Amygdala (tissue), 56 donors: ENCODE measurements at places on chromosomes 12 and 14.

GRCh38 chr12:11981121-11981733 is 89.5 kb upstream of the BCL2L14 start:
- no peak for DNase-seq

- peak; percentile 49 for DNase-seq
Measured at GRCh38 chr12:21774358-21775132, at the start of gene KCNJ8. Gene KCNJ8, minus strand, starts transcription at chr12:21774706. Its CDS starts 1,090 bp downstream, at chr12:21773616.

DNA sequence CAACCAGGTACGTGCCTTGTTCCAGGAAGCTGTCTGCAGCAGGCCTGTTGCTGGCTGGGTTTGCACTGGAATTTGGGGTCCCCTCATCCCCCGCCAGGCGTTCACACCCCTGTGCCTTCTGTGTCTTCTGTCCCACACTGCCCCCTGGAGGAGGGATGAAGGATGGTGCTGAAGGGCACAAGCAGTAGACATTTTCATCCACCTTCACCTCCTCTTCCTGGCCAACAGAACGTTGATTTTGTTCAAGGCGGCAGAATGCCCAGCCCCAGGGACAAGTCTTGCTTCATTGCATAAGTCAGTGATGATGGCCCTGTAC is 122.1 kb downstream of the CALM1 start:
- DNase-seq: no peak

- no peak for DNase-seq
Measured at GRCh38 chr14:94819531-94819930, 49.6 kb upstream of the GSC start.

- DNase-seq: no peak
Measured at GRCh38 chr14:36952689-36953088, 219.7 kb downstream of the SLC25A21 start.

DNA sequence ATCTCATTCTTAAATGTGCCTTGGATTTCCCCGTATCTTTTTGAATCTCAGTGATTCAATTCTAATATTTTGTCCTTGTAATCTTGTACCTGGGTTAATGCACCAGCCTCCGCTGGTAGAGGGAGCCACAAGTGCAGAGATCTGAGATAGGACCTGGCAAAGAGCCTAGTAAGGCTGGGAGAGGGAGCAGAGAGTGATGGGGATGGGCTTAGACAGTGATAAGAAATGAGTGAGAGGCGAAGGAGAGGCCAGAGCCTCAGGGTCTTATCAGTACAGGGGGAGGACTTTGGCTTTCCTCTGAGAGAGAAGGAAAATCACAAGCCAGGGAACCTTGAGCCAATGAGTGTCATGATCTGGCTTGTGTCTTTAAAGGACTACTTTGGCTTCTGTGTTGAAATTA is 30.5 kb upstream of the LMNTD1 start:
- no peak for DNase-seq

GRCh38 chr12:58368001-58368400 is 426.6 kb downstream of the ATP23 start:
- no peak for DNase-seq

DNA sequence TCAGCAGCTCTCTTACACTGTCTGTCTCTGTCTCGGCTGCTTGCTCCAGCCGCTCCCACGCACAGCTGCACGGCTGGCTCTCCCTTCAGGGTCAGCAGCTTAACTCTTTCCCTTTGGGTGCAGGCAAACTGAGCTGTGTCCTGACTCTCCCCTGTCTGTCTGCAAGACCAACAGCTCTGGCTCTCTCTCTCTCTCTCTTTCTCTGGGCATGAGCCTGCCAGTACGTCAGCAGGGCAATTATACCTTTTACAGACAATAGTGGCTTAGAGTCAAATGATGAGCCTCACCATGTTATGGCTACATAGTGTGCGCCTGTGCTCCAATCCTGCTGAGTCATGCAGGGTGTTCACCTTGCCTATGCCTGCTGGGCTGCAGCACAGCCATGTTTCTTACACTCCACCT is 120.5 kb upstream of the DDHD1 start:
- no peak for DNase-seq

- no peak for DNase-seq
Measured at GRCh38 chr12:56257491-56258067, 605 bp downstream of the ANKRD52 start.

- DNase-seq: no peak
Measured at GRCh38 chr12:111204788-111205241, 164.1 kb downstream of the PHETA1 start.

GRCh38 chr14:25140411-25140810 is 90.5 kb upstream of the STXBP6 start:
- no peak for DNase-seq

GRCh38 chr12:20189767-20190166 is 178.6 kb upstream of the PDE3A start:
- no peak for DNase-seq

DNA sequence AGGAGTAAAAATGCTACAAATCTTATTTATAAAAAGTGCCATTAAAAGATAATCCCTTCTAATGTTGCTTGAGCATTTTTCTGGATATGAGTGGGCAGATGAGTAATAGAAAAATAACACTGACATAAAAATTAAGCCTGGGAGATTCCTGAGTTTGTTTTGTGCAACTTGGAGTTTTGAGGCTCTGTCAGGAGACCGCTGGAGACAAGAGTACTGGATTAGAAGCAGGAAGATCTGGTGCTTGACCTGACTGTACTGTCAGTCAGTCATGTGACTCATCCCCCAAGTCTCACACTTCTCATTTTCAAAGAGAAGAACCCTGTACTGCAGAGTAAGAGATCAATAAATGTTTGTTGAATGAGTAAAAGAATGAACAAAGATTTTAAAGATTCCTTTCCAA is 29.4 kb downstream of the ANO4 start:
- DNase-seq: no peak

DNA sequence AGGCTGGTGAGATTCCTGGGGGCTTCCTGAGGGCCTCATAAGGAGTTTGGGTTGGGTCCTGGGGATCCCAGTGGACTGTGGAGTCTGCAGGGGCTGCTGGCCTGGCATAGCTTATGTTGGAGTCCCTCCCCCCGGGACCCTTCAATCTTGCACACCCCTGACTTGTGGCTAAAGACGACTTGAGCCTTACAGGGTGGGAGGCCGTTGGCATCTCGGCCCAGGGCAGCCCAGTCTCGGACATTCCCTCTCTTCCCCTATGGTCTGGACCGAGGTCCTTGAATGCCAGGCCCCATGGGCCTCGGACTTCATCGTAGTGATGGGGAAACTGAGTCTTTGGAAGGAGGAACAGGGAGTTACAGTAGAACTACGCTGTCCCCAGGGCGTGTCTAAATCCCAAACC is 12.5 kb downstream of the RTL1 start:
- no peak for DNase-seq

DNA sequence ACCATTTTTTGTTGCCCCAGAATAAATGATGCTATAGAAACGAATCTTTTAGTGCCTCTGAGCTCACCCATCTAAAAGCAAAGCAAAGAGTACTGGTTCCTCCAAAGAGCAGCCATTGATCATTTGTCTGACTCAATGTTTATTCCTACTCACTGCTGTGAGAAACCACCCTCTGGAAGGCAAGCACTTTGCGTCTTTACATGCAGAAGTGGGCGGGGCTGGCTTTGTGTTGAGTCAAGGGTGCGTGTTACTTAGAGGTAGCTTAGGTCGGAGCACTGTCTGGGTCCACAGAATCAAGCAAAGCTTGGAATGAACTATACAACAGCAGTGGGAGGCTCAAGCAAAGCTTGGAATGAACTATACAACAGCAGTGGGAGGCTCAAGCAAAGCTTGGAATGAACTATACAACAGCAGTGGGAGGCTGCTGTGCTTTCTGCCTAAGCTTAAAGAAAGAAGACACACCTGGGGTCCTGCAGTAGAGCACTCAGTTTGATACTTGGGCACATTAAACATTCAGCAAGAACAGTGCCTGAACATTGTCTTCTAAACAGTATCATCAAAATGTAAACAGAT is 77.2 kb upstream of the PRICKLE1 start:
- no peak for DNase-seq

GRCh38 chr14:33516898-33517436 is 433.9 kb downstream of the EGLN3 start:
- DNase-seq: no peak

DNA sequence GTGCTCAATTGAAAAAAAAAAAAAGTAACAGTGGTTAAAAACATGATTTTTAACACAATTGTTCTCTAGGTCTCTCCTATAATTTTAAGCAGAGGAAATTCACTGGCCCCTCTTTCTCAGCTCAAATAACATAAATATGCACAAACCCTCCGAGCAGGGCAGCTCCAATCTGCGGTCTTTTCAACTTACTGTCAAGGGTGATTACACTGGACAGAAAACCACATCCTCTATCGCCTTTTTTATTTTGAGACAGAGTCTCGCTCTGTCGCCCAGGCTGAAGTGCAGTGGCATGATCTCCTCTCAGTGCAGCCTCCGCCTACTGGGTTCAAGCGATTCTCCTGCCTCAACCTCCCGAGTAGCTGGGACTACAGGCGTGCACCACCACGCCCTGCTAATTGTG is 16.5 kb upstream of the GABARAPL1 start:
- DNase-seq: no peak

DNA sequence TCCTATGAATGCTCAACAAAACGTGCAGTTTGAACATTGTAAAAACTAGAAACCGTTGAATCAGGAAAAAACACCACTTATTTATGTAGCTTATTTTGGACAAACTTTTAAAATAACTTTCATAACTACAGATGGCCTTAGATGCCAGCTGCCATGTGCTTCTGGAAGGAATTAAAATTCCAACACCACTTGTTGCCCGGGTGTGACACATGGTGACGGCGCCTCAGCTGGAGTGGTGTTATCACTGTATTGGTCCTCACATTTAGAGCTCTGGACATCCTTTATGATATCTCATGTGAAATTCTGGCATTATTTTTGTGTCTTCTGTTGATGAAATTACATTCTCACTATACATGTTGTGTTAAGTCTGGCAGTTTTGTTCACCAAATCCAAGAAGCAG is 211.0 kb downstream of the IPO8 start:
- DNase-seq: no peak

DNA sequence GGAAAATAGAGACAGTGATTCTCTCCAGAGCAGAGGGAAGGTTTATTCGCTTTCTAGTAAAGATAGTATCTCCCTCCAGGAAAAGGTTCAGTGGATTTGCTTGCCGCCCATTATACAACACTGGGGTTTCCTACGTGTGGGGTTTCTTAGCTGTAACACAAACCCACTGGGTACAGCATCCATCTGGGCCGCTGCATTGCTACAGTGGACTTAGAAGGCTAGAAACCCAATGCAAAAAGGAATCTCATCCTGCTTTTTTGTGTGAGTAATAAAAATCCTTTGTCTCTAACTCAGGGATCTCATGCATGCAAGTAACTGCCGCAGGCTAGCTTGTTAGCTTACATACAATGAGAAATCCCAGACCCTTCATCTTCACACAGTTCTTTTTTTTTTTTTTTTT is 67.1 kb upstream of the BCL2L14 start:
- no peak for DNase-seq

GRCh38 chr12:121798787-121799155 is 5.0 kb upstream of the SETD1B start:
- no peak for DNase-seq

- no peak for DNase-seq
Measured at GRCh38 chr14:30808576-30808975, 65.8 kb upstream of the COCH start.
